Suprapubic skin (tissue), 4 donors: ENCODE measurements at places on chromosomes 4 and X.

DNA sequence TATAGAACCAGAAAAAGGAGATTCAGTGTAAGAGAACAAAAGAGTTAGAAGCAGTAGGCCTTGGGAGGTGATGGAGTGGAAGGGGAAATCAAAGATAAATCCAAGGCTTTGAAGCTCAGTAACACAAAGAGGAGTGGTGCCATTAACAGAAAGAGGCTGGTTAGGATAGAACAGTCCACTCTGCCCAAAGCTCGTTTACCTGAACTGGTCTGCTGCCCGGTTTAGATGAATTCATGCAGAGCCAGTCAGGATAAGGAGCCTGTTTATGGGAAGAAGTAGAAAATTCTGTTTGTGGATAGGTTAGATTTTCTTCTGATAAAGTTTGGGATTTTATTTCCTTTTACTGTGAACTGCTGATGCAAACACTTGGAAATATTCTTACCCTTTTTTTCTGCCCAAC is 80.6 kb downstream of the HMGB2 start:
- no peak for DNase-seq

GRCh38 chr4:57137261-57137660 is 27.1 kb upstream of the IGFBP7 start:
- DNase-seq = no peak

- DNase-seq = no peak
Observed at GRCh38 chr4:118772081-118772766, 63.7 kb downstream of the SEC24D start.

- no peak for DNase-seq
Observed at GRCh38 chrX:151750511-151750910, 16.0 kb downstream of the CNGA2 start.

DNA sequence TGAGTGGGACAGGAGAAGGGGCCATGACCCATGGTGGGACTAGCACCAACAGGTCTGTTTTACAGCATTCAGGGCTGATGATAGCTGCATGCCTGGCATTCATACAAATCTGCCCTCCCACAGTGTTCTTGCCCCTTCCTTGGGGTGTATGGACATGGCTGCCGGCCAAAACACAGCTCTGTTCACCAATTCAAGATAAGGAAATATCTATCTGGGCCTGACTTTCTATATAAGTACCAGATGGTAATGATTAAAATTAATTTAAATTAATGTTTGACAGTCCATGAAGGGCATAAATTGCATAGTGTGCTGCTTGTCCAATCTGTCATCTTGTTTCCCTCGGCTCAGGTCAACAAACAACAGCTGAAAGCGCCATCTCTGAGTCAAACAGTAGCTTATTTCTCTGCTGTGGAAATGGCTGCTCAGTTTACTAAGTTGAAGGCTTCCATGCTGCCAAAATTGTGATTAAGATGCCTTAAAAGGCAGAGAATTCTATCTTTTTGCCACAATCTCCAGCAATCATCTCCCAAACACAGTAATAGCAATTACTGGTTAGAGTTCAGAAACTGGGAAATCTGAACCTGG is 67.0 kb upstream of the TSPAN7 start:
- DNase-seq = no peak

DNA sequence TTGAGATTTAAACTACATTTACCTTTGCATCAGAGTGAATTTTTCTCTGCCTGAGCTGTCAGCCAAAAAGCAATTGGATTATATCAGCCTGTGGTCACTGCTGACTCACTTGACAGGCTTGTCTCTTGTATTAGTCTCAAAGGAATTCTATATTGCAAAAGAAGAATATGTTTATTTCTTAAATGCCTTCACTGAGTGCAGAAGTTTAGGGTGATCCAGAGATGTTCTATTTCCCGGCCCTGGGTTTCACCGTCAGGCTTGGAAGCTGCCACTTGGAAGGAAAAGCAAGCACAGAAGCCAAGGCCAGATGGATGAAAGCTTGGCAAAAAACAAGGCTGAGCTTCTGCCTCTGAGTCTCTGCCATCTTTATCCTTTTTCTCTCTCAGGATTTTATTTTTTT is 80.9 kb downstream of the FAM114A1 start:
- DNase-seq = no peak

DNA sequence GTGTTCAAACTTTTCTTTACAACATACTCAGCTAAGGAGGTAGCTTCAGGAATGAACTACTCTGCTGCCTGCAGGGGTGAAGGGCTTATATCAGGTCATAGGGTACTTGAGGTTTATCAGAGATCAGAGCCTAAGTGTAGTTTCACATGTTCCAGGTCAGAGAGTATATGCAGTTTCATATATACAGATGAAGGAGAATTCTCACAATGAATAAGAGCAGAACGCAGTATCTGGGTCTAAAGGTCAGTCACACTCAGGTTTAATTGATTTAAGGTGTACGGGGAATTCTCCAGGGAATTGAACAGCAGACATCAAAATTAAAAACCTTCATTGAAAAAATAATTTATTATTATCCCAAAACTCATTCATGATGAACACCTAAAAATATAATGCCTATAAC is 700.6 kb downstream of the TECRL start:
- DNase-seq = no peak

- no peak for DNase-seq
Observed at GRCh38 chr4:25970691-25971432, 56.8 kb downstream of the SMIM20 start.

- peak; percentile 69 for DNase-seq
Observed at GRCh38 chrX:41922431-41923151, 763 bp downstream of the CASK start.

DNA sequence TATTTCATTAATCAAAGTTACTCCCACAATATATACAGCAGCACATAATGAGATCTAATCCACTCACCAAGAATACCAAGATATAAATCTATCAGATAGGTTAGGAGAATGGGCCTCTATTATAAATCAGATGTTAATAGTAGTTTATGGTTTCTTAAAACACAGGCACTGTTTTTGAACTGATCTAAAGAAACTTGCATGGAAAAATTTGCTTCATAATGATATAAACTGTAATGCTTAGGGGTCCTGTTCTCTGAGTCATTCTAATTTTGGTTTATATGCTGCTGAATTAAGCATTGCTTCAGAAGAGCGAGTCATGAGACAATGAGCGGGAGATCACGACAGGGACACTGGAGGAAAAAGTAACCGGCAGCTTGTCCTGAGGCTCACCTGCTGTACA is 113.3 kb upstream of the OTUD4 start:
- no peak for DNase-seq

GRCh38 chr4:163693211-163693610 is 198.7 kb downstream of the TMA16 start:
- no peak for DNase-seq

- DNase-seq = no peak
Observed at GRCh38 chrX:131521824-131522223, 22.1 kb upstream of the OR13H1 start.

- no peak for DNase-seq
Observed at GRCh38 chrX:151402719-151403390, 5.8 kb downstream of the VMA21 start.
